Hepatocyte (in vitro differentiated cells): ENCODE measurements at places on chromosomes 2 and 18. TPM values are rescaled to one million over a fixed set of nuclear protein-coding genes. Genes with fewer than 3 reads are reported as not detected.

GRCh38 chr2:43221124-43221762 is 5.2 kb downstream of the ZFP36L2 start:
- no peaks in the 10 kb centered on the region for H3K27me3 ChIP-seq
- H3K27ac ChIP-seq, result peak overlapping the region; percentile 100
- peaks cover 38% of the 10 kb centered on the region for H3K4me1 ChIP-seq
- peak overlapping the region; percentile 6 for H3K4me3 ChIP-seq
- peak; percentile 88 for DNase-seq

The RAMP1 gene
- total RNA-seq, result 134 and 156 TPM in 2 replicates

DNA sequence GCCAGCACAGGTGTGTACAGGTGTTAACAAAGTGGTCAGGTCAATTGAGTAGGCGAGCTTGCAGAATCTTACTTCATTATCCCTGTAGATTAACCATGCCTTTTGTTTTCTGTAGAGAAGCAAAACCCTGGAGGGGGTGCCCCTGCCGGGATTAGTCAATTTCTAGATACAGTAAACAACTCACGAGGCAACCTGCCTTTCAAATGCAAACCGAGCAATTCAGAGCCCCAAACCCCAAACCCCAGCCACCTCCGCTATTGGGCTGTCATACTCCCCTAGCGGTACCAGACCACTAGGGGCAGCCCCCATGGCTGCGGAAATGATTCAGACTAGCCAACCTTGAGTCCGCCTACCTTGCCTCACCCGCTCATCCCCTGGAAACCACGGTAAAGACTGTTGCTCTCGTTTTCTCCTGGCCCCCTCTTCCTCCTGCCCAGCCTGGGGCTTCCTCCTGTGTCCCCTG is 61.4 kb upstream of the KIF5C start:
- peaks cover 9% of the 10 kb centered on the region for H3K4me1 ChIP-seq
- DNase-seq, result no peak
- no peaks in the 10 kb centered on the region for H3K36me3 ChIP-seq

DNA sequence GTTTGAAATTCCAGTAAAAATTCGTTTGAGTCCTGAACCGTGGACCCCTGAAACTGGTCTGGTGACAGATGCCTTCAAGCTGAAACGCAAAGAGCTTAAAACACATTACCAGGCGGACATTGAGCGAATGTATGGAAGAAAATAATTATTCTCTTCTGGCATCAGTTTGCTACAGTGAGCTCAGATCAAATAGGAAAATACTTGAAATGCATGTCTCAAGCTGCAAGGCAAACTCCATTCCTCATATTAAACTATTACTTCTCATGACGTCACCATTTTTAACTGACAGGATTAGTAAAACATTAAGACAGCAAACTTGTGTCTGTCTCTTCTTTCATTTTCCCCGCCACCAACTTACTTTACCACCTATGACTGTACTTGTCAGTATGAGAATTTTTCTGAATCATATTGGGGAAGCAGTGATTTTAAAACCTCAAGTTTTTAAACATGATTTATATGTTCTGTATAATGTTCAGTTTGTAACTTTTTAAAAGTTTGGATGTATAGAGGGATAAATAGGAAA is 80.7 kb downstream of the ACSL3 start:
- H3K27ac ChIP-seq, result no peak overlapping the region
- H3K36me3 ChIP-seq, result no peaks in the 10 kb centered on the region
- no peak overlapping the region for H3K4me3 ChIP-seq
- no peak for DNase-seq
- no peaks in the 10 kb centered on the region for H3K27me3 ChIP-seq

The SIX3 gene
- not detected in 2 replicates for total RNA-seq

- no peak for DNase-seq
- H3K27ac ChIP-seq, result no peak overlapping the region
- H3K4me3 ChIP-seq, result no peak overlapping the region
- H3K27me3 ChIP-seq, result no peaks in the 10 kb centered on the region
Measured at GRCh38 chr2:208798698-208799097, 392.1 kb downstream of the PTH2R start.

GRCh38 chr18:13313006-13313686 is 94.6 kb downstream of the LDLRAD4 start:
- no peak overlapping the region for H3K4me3 ChIP-seq
- no peaks in the 10 kb centered on the region for H3K4me1 ChIP-seq
- no peak for DNase-seq

The MFSD2B gene
- not detected in 2 replicates for total RNA-seq

The NT5C1B gene
- total RNA-seq, result not detected in 2 replicates

The LRRC30 gene
- not detected in 2 replicates for total RNA-seq
